ENCODE measurements at places on chromosomes 11 and 22. TPM values are rescaled to one million over a fixed set of nuclear protein-coding genes. Genes with fewer than 3 reads are reported as not detected.

The RFPL1 gene
- total RNA-seq = not detected

The TMEM121B gene
- total RNA-seq = 0.23 TPM

The VSIG10L2 gene
- total RNA-seq = 0.09 TPM

The KRTAP5-8 gene
- not detected for total RNA-seq

The TRPM5 gene
- total RNA-seq = not detected

DNA sequence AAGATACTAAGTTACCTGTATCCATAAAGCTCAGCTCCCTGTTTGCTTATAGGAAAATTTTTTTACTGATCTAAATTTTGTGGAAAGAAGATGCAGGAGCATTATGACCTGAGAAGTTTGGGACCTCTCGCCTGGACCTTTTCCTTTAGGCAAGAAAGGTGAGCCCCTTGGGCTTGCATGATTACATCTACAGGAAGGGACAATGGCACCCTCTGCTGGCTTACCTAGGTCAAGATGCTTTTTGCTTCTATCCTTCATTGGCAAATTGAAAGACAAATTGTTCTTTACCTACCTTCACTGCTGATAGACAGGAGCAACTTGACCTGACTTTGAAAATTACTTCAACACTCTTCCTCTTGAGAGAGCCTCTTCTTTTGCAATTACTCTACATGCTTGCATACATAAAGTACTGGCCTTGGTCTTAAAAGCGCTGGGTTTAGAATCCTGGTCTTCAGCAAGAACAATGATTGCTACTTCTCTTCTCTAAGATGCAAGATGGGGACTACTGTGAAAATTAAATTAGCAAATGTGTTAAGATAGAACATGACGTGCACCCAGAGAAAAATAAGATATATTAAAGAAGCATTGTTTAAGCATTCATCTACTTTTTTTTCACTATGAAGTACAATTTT, 147.2 kb downstream of the TRPC6 start:
- no peak for DNase-seq

- no peak for DNase-seq
Observed at GRCh38 chr22:19105867-19106802, 16.1 kb downstream of the DGCR2 start.
